ENCODE measurements at places on chromosomes 3 and 15.
A peak's percentile ranks its signal among the peaks of the same experiment; 100 is the strongest.

- DNase-seq, result no peak
These were observed 3.2 kb downstream of the RAP2B start for GRCh38 chr3:153165261-153165681.

DNA sequence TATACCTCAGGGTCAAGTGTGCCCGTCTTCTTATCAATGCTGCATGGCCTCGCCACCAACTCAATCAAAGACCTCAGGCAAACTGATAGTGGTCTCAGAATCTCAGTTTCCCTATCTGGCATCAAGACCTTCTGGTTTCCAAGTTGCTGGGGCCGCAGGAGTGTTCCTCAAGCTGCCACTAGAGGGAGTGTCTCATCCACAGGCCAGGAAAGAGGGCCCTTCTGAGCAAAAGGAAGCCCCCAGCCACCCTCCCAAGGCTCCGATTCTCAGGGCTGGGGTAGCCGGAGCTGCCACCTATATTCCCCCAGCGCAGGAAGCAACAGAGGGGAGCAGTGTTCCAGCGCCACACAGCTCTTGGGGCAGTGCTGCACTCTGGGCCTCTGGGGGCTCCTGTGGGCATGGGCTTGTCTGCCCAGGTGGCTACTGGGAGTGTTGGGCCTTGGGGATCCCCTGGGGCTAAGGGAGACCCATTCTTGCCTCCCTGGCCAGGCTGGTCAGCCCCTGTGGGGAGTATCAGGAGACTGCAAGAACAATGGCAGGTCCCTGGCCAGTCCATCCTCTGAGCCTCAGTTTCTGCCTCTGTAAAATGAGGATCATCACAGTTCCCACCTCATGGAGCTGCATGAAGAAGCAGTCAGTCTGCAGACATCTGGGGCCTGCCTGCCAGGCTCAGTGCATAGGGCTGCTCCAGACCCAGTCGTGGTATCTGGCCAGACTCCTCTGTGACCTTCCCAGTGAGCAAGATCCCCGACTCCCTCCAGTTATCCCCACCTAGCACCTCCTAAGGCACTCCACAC is 23.4 kb upstream of the SEC13 start:
- peak; percentile 26 for DNase-seq

GRCh38 chr3:190902292-190902691 is 39.8 kb upstream of the GMNC start:
- DNase-seq, result no peak

DNA sequence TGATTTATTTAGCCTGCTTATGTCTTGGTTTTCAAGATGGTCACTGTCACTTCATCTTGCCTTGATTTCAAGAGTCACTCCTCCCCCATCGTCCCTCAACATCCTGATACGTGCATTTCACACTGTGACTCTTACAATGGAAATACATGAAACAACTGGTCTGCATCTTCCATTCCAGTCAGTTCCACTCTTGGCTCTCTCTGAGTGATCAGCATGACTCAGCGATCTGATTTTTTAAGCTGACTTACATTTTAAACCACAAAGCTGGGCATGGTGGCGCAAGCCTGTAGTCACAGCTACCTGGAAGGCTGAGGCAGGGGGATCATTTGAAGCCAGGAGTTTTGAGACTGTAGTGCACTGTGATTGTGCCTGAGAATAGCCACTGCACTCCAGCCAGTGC is 271.2 kb upstream of the ROPN1 start:
- DNase-seq, result no peak

DNA sequence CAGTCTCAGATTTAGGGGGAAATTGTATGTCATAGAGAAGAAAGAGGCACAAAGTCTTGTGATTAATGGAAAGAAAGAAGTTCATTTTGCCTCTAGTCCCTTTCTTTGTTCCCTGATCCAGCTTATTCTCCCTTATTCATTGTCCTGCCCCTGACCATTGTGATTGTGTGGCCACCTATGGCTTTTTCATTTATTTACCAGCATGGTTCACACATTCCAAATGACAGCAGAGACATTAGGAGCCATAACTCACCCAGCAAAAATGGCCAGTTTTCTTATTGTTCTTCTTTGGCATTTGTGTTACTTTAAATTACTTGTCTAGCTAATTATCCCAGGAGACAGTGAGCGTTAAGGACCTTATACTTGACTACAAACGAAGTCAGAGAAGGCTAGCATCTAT is 36.3 kb upstream of the SGO1 start:
- no peak for DNase-seq

Data from NCI-H1436 (cell line).